ENCODE measurements at places on chromosomes 16 and 17.

DNA sequence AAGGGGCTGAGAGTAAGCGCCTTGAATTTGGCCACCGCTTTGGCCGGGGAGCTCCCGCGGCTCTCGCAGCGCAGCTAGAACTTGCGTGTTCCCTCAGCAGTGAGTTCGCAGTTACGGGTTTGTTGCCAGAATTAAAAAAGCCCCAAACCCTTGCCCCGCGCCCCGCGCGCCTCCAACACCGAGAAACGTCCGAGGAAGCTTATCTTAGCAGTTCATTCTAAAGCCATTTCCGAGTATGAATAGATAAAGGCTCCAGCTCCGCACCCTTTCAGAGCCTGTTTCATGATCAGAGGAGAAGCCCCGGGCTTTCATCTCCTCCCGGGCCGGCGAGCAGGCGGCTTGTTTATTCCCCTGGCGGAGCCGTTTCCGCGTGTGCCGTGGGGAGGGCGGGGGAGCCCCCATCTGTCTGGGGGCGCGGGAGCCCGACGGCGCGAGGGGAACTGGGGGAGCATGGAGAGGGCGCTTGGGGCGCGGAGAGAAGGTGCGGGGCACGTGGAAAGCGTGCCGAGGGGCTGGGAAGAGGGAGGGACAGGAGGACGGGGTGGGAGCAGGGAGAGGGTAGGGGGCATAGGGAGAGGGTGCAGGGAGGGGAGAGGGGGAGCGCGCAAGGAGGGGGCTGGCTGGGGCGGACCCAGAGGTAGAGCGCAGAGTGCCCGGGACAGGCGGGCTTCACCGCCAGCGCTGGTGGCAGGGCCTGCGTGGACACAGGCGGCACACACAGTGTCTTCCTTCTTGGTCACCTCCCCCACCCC is 9.9 kb downstream of the TBX4 start:
- no peak for DNase-seq

GRCh38 chr17:17036524-17036998 is 5.7 kb upstream of the MPRIP start:
- DNase-seq = no peak

- DNase-seq = no peak
These were observed 140.2 kb downstream of the MSI2 start for GRCh38 chr17:57396511-57396921.

DNA sequence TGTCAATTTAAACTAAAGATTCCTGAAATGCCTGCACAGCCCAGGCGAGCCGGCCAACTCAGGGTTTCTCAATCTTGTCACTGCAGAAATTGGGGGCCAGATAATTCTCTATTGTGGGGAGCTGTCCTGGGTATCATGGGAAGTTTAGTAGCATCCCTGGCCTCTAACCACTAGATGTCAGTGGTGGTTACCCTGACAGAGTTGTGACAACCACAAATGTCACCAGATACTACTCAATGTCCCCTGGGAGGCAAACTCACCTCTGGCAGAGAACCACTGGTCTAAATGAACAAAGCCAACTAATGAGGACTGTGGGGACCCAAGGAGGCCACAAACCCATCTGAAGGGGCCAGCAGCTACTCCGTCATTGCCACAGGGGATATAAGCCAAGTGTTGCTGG is 90.9 kb downstream of the MYH11 start:
- peak; percentile 49 for DNase-seq

- DNase-seq = peak; percentile 43
These were observed 83.1 kb downstream of the TNRC6C start for GRCh38 chr17:78041386-78042179.

Data from hepatic stellate cell (primary cell).